Fibroblast of skin of back (primary cell): ENCODE measurements at places on chromosomes 3 and 15.

- no peak for DNase-seq
These were observed 126.1 kb downstream of the AQP9 start for GRCh38 chr15:58264053-58264971.

DNA sequence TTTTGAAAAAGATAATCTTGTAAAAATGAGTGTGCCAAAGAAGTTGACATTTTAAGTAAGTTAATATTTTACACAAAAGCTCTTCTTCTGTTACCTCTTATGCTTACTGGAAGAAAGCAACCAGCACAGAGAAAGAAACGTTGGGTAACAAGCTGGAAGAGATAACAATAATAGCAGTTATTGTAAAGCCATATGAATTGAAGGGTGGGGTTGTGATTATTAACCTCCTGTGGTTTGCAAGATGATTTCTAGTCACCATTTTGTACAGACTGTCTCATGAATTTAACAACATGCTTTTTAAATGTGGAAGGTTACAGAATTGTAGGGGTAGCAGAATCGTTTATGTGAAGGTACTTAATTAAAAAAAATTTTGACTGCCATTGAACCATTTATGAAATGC lies 9.2 kb downstream of the RAP2B start:
- no peak for DNase-seq

DNA sequence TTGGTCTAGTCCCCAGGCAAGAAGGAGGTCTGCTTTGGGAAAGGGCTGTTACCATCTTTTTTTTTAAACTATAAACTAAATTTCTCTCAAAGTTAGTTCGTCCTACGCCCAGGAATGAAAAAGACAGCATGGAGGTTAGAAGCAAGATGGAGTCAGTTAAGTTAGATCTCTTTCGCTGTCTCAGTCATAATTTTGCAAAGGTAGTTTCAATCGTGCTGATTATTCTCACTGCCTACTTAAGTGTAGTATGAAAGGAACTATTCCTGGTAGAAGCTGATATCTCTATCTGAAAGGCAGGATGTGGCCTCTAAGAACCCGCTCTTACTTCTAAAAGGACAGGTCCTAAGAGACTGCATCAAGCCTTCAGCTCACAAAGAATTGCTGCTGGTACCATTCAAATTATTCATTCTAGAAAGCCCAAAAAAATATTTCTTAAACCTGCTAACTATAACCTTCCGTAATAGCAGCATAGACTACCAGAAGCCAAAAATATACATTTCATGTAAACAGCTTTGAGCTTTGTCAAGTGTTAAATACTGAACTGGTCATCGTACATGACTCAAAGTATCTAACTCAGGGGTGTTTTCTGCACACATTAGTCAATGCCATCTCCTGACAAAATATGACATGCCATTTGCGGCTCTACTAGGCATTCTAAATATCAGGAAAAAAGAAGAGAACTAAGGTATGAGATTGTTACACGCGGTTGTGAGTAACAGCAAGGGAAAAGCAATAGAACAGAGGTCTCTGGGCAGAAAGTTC lies 96.0 kb upstream of the CCDC80 start:
- no peak for DNase-seq

GRCh38 chr15:100867433-100867832 lies 12.2 kb upstream of the ALDH1A3 start:
- DNase-seq = no peak

DNA sequence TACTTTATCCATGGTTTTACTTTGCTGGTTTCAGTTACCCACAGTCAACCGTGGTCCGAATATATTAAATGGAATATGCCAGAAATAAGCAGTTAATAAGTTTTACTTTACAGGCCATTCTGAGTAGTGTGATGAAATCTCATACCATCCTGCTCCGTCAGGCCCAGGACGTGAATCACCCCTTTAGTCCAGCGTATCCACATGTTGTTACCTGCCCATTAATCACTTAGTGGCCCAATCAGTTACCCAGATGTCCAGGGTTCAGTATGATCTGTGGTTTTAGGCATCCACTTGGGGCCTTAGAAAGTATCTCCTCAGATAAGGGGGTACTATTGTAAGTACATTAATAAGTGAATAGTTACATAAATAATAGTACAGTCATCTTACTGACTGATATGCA lies 88.0 kb downstream of the TTBK2 start:
- DNase-seq = peak; percentile 44

DNA sequence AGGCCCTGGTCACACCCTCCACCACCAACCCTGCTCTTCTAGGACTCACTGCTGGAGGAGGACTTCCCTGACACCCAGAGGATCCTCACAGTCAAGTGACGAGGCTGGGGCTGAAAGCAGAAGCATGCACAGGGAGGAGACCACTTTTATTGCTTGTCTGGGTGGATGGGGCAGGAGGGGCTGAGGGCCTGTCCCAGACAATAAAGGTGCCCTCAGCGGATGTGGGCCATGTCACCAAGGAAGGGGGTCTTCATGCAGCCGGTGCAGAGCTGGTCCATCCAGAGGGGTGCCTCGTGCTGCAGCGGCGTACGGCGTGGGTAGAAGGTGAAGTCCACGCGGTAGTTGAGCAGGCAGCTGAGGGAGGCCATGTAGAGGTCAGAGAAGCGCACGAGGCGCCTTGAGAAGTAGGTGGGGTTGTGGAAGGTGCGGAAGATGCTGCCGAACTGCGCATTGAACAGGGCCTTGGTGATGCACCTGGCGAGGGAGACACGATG lies 9.4 kb downstream of the NT5DC2 start:
- DNase-seq = no peak

DNA sequence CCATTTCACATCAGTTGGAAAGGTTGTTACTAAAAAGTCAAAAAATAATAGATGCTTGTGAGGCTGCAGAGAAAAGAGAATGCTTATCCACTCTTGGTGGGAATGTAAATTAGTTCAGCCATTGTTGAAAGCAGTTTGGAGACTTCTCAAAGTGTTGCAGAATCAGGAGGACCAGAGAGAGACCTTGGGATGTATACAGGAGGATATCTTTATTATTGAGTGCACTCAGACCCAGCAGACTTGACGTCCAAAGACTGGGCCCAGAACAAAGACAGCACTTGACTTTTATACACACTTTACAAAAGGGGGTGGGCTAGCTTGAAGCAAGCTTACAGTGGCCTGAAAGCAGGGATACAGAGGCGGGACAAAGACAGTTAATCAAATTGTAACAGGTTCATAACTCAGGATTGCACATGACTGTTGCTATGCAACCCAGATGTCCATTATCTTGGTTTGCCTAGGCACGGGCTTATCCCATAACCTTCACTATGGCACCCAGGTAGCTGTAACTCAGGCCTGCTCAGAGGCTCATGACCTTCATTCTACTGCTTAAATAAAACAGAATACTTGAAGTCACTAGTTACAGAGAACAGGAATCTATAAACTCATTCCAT lies 127.7 kb downstream of the SPATA16 start:
- no peak for DNase-seq

DNA sequence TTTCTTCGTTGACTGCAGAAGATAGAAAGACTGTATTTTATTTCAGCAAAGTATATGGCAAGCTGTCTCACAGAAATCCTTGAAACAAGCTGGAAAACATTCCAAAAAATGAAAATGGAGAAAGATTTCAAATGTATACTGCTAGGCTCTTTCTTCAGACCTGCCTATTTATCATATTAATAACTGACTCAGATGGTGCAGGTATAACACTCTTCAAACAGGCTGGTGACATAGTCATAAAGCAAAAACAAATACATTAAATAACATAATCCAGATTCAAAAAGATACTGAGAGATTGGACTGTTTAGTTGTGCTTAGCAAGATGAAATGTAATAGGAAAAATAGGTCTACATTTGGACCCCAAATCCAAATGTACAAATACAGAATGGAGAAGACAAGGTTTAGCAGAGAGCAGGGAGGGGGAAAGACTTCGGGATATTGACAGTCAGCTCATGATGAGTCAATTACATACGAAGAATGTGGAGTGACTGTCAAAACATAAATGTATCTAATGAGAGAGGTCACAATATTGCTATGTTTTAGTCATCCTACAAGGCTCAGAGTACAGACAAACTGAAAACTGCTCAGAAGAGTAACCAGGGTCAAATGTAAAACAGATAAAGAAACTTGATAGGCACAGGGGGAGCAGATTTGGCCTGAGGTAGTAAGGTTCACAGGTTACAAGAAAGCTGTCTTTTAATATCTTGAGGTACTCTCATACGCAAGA lies 88.7 kb downstream of the DMXL2 start:
- DNase-seq = peak; percentile 1

GRCh38 chr3:37810848-37811247 lies 50.8 kb upstream of the CTDSPL start:
- DNase-seq = no peak

DNA sequence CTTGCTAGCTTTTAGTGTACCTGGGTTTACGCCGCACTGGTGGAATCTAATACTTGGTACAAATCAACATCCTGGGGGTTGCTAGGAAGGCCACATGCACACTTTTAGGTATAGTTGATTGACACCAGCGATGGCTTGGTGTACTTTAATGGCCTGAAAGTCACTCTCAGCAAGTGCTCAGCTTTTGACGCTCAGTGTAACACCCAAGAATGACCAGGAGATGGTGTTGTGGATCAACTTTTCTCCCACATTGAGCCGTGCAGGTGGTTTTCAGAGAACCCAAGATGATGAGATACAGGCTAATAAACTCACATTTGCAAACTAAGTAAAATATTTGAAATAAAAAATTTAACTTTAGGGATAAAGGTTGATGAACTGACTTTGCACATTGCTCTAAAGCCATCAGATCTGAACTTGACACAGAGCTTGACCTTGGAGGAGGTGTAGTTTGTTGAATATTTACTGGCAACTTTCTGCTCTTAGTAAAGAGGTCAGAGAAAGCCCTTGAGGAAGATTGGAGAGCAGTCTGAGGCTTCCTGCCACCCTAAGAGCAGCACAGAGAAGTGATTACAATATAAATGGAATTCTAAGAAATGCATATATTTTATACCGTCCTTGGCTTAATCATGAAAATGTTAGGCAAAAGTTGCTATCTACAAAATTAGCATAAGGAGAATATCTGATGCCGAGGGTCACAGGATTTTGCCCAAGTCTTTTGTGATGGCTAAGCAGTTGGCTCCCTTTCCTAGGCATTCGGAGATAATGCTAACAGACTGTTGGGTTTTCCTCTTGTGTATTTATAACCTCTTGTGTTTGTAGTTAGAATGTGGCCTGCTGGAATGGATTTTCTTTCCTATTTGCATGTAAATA lies 143.4 kb upstream of the RASGRP1 start:
- DNase-seq = peak; percentile 74

DNA sequence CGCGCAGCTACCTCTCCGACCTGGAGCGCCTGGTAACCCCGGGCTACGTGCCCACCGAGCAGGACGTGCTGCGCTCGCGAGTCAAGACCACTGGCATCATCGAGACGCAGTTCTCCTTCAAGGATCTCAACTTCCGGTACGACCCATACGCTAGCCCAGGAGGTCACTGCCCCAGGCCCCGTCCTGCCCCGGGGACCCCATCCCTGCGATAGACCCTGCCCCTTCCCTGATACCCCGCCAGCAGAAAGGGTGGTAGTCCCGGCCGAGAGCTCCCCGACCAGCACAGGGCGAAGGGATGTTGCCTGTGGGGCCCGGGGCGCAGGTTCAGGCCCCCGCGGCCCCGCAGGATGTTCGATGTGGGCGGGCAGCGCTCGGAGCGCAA lies 2.3 kb downstream of the GNAT1 start:
- no peak for DNase-seq

DNA sequence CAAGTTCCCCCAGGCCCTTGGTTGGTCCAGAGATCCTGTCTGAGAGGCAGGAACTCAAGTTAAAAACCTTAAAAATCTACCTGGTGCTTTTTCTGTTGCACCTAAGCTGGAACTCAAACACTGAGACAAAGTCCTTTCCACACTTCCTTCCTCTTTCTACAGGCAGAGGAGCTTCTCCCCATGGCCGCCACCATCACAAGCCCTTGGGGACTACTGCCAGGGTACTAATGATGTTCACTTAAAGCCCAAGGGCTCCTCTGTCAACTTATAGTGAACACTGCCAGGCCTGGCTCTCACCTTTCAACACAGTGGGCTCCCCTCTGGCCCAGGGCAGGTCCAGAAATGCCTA lies 26.0 kb downstream of the TM4SF18 start:
- no peak for DNase-seq

DNA sequence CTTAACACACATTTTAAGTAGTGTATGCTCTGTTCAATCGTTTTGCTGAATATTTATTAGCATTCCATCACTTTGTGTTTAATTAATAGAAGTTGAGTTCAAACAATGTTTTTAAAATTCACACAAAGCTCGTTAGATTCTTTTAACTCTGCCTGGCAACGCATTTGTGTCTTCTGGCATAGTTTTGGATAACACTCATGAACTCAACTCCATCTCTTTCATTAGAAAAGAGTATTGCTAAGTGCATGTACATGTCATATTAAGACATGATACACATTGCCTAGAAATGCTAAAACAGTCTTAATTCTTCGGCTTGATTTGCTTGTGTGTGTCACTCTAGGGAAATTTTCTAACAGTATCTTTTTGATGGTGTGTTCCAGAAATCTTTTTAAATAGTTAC lies 15.7 kb downstream of the TSC22D2 start:
- no peak for DNase-seq

GRCh38 chr15:64566629-64567427 lies 106.5 kb downstream of the ZNF609 start:
- DNase-seq = no peak

GRCh38 chr15:100150906-100151305 lies 190.9 kb downstream of the ADAMTS17 start:
- no peak for DNase-seq

DNA sequence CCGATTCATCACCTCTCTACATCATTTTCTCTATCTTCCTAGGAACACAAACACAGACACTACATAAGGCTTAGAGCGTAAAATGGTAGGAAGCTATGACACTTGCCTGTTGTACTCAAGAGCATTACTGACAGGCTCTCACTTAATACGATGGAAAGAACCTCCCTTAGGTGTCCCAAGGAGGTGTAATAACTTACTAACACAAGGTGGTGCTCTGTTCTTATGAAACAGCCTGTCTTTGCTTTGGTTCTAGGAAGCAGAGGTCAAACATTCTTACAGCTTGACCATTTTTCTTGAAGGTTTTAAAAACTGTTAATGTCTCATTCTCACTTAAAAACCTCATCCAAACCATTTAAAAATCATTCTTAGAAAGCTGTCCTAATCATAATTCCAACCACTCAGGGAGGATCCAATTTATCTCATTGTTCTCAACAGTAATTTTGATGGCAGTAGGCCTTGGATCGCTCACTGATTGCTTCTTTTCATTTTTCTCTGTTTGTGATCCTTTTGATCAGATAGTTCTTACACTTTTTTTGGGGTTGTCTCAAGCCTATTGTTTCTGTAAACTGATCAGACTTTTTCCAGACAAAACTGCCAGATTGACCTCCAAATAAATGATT lies 317.8 kb upstream of the AGTR1 start:
- DNase-seq = peak; percentile 74

GRCh38 chr3:27978440-27978839 lies 256.3 kb upstream of the EOMES start:
- DNase-seq = no peak

DNA sequence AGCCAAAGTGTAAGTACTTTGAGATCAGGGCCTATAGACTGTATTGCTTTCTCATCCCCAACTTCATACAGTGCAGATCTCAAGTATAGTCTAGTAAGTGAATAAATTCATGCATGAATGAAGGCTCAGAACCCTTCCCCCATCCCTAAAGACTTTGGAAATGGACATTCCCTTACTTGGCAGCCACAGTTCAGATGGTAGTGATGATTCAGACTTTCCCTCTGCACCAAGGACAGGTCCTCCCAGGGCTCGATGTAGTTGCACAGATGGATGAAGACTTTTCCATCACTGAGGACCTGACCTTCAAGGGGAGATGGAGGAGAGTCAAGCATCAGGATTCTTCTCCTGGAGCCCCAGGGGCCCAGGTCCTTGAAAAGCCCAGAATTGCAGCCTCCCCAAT lies 4.6 kb downstream of the TIMP4 start:
- no peak for DNase-seq

- no peak for DNase-seq
These were observed 625.6 kb upstream of the NAALADL2 start for GRCh38 chr3:174233511-174233910.
